SK-N-SH (cell line): ENCODE measurements at places on chromosomes 2 and 18.

DNA sequence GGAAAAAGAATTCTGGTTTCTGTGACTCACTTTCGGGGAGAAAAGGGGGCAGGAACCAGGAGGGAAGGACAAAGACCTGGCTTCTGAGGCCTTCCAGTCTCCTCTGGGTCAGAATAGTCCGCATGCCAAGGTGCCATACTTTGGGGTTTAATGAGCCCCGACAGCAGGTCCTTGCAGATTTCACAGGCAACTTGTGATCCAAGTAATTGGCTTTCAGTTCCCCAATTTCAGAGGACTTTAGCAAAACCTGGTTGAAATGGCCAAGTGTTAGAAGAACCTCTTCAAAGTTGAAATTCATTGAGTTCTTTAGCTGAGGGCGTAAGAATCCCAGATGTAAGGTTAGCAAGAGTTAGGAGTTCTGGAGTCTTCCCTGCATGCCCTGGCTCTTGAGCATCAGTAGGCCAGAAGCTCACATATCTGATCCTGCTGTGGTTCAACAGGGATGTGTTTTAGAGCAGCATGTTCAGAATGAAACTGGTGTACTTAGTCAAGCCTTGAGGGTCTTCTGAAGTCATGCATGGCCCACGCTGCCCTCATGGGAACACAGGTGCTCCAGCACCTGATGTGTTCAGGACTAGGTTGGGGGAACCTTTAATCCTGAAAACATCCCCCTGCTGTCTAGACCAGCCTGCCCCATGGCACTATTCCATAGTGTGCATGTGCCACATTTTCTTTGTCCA lies 143.0 kb downstream of the NUP35 start:
- no peak for DNase-seq

GRCh38 chr18:5961097-5961827 lies 65.9 kb upstream of the TMEM200C start:
- DNase-seq = no peak

GRCh38 chr18:9153256-9153655 lies 16.7 kb downstream of the ANKRD12 start:
- DNase-seq = no peak

- no peak for DNase-seq
Measured at GRCh38 chr2:202037086-202037485, 3.4 kb downstream of the FZD7 start.

DNA sequence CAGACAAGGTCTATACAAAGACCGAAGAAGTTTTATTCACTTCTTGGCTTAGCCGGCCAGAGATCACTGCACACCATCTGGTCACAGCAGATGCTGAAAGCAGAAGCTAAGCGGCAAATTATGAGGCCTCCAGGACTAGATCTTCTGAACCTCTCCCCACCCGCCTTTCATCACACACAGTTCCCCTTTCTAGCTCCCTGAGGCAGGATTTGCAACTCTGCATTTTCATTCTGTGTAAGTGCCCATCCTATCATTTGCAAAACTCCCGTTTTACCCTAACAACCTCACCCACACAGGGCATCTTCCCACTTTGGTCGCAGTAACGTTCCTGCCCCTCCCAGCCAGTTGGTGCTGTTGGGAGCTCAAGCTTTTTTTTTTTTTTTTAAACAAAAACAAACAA lies 3.1 kb upstream of the MOB1A start:
- DNase-seq = peak; percentile 41

GRCh38 chr2:60554074-60554645 lies 706 bp upstream of the BCL11A start:
- DNase-seq = peak; percentile 47

- no peak for DNase-seq
Measured at GRCh38 chr2:84972932-84973331, 2.0 kb downstream of the KCMF1 start.

GRCh38 chr2:149800624-149801542 lies 213.3 kb upstream of the MMADHC start:
- no peak for DNase-seq

GRCh38 chr2:26887151-26887550 lies 39.2 kb downstream of the DPYSL5 start:
- no peak for DNase-seq

DNA sequence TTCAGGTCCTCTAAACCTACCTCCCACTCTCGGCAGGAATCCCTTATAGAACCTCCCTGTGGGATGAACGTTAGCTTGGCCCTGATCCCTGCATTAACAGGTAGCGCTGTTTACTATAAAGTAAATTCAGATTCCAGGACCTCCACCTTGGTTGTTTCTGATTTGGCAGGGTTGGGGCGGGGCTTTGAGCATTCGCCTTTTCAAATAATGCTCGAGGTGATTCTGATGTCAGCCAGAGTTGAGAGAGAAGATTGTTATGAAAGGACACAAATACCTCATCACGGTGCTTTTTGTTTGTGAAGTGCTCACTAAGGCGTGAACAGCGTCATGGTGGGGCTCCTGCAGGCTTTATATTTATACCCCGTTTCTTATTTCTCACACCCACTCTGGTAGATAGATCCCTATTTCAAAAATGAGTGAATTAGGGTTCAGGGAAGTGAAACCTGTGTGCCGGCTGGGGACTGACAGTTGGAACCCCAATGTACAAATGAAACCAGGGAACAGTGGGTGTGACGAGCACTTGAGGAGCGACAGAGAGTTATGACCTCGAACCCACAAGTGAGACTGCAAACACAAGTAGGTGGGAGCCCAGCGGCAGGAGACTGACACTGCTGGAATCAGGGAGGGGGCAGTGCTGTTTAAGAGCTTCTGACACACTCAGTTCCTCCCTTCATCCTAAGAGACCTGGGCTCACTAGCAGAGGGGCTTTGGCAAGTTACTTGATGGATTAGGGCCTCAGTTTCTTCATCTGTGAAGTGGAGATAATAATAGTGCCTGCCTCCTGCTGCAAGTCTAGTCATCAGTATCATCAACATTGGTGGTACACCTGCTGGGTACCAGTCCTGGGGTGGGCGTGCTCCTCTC lies 14.2 kb upstream of the CXCR4 start:
- no peak for DNase-seq

DNA sequence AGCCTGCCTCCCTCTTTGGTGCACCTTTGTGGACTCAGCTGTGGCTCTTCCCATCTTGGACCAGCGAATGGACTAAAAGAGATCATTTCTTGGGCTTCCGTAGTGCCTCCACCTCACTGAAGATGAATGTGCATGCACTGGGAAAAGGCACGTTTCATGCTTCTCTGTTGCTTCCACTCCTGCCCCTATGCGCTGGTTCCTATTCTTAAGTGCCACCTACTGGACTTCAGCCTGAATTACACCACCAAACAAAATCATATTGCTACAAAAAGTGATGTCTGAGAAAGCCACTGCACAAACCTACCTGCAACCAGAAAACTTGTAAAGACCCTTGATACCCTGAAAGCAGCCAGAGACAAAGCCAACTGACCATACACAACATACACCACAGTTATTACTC lies 695.6 kb downstream of the TSN start:
- peak; percentile 6 for DNase-seq

DNA sequence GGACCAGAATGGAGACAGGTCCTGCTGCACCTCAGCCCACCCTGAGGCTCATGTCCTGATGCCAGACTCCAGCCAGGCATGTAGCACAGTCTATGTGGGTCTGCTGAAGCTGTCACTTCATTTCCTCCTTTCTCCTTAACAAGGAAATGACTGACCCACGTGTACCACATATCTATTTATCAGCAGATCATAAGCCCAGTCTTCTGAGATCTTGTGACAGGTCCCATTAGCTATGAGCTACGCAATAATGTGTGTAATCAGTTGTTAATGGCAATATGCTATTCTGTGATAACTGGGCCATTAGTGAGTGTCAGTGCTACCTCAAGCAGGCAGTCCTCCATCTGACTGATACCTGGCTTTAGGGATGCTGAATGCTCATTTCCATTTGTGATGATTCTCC lies 615.3 kb downstream of the BCL11A start:
- DNase-seq = no peak

DNA sequence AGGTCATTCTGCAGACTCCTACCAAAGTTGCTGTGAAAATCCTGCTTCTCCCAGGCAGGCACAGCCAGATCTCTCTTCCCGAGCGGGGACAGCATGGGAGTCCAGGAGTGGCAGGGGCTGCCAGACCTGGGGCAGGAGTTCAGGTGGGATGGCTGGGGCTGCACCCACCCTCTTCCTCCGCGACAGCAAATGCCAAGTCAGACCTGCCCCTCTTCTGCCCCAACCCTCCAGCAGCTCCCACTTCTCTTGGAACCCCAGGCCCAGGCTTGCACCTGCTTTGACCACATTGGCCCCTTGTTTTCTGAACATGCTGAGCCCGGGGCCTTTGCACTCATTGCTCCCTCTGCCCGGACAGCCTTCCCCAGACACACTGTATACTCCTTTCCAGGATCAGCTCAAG lies 288.2 kb upstream of the HS6ST1 start:
- DNase-seq = no peak

GRCh38 chr2:219493086-219493485 lies 5.6 kb upstream of the GMPPA start:
- no peak for DNase-seq

DNA sequence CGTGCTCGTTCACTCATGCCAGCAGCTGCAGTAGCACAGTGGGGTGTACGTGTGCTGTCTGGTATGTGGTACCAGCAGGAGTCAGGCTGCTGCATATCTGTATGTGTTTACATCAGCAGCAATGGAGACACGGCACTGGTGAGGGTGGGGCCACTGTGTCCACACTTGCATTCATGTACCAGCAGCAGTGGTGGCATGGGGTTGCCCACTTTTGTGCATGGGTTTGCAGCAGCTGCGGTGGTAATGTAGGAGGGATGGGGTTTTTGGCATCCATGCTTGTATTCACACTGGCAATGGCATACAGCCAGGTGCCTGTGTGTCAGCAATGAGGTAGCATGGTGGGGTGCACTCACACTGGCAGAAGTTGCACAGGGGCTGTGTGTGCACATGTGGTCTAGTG lies 187.8 kb downstream of the KCNJ3 start:
- DNase-seq = no peak

DNA sequence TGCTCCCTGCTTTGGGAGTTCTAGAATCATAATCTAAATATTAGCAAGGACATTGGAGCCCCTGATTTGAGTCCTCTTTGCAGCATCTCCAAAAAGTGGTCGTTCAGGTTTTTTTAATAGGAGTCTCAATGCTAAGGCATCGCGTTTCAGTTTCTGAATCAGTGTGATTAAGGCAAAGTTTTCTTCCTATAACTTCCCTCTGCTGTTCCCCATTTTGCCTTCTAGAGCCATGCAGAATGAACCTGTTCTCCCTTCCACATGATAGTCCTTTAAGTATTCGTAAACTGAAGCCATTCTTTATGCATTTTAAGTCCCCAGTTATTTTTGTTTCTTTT lies 159.5 kb downstream of the PTGR3 start:
- no peak for DNase-seq

- DNase-seq = no peak
Measured at GRCh38 chr2:21396252-21396651, 272.5 kb downstream of the TDRD15 start.

DNA sequence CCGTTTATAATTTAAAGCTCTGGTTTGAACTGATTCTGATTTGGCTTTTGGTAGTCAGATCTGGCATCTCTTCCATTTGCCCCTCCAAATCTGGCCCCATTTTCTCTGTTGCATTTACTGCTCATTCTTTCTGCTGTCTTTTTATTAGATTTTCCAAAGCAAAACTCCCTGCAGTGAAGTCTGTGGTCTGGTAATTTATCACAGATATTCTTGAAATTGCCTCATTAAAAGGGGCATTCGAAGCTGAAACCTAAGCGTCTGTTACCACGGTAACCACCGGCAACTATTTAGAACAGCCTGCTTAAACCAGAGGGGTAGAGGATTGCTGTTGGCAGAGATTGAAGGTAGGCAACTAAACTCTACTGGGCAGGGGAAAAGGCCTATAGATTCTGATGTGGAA lies 111.5 kb upstream of the UPP2 start:
- DNase-seq = peak; percentile 38

DNA sequence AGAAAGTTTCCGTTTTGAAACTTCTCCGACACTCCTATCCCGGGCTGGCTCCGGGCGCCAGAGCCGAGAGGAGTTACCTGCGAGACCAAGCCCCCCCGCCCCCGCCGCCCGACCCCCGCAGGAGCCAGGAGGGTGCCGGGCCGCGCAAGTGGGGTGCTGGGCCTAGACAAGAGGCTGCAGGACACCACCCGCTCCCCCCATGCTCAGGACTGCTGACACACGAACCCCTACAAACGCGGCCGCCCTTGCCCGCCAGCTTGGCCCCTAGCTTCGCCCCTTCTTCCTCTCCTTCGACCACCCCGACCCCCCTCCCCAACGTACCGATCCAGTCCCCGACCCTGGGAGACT lies 497 bp downstream of the PLA2R1 start:
- peak; percentile 32 for DNase-seq

DNA sequence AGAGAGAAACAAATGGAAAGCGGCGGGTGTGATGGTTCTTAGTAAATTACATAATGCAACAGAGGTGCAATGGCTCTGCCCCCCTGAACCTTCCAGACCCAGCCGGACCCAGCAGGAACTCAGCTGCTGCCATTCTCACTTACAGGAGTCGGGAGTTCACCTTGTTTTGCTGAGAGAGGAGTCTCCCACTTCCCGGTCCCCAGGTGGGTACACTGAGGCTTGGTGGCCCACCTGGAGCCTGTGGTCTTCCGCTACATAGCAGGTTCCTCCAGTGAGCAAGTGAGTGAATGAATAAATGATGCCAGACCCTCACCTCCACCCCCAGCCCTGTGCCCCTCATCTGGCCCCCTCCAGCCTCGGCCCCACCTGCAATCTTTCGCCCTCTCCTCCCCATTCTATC lies 11.2 kb downstream of the BIN1 start:
- DNase-seq = no peak

- no peak for DNase-seq
Measured at GRCh38 chr2:145399131-145399530, 879.2 kb upstream of the ZEB2 start.

DNA sequence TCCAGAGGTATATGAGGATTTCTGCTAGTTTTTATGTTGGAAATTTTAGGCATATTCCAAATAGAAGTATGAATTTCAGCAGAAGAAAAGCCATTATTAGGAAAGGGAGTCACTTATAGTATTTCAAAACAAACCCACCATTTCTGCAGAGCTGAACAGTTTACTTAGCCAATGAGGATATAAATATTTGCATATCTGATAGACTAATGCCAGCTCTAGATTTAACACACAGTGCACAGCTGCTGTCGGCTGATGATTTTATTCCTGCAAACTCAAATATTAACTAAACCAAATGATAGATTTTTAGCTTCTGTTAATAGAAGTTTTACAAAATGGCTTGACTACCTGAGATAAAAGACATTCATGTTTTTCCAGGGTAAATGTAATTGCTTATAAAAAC lies 375.8 kb upstream of the FANCL start:
- no peak for DNase-seq

GRCh38 chr2:69138793-69139459 lies 125.9 kb downstream of the ANTXR1 start:
- DNase-seq = no peak

- no peak for DNase-seq
Measured at GRCh38 chr2:71887196-71887595, 260.5 kb downstream of the CYP26B1 start.

DNA sequence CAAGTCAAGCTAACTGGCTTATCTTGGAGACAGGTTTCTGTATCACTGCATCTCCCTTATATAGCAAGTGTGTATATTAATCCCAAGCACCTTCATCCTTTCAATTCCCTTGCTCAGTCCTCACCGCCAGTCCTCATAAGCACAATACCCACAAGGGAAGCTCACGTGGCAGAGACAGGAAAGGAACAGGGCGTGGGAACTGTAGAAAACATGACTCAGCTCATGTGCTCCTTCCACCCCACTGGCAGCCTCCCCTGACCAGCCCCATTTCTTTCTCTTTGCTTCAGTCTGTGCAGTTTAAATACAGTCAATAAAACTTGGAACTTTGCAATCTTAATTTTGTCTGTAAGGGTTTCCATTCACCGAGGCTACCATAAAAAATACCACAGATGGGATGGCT lies 36.5 kb upstream of the CDH19 start:
- DNase-seq = no peak

GRCh38 chr18:43719267-43719795 lies 442.0 kb upstream of the SYT4 start:
- no peak for DNase-seq
